Activated T-helper 2 cell treated with anti-CD3 and anti-CD28 coated beads, Interferon-gamma antibody, Interleukin-2, Interleukin-4, amounts not matched to agents 10 μg/mL and 5 μg/mL and 100 μg/mL, durations not matched to agents 14 hours and 24 hours and 36 hours (primary cell): ENCODE measurements at places on chromosomes 6 and 20. TPM values are rescaled to one million over a fixed set of nuclear protein-coding genes. Genes with fewer than 3 reads are reported as not detected.
A peak's percentile ranks its signal among the peaks of the same experiment; 100 is the strongest.

REM1 gene
- not detected in 2 replicates for total RNA-seq

DNA sequence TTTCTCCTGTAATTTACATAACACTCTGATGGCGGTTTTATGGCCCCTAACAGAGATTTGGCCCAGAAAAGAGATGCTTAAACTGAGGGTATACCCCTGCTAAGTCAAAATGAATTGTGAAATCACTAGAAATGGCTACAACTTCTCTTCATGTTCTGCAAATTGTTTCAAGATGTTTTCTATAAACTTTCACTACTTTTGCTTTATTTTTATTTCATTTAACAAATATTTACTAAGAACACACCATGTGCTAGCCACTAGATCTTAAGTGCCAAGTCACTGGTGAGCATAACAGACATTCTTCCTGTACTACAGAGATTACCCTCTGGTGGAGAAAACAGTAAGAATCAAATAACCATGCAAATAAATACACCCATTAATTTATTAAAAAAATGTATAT is 87.6 kb downstream of the KCNQ5 start:
- DNase-seq: no peak

MKKS gene
- total RNA-seq: 8.2 and 8.5 TPM in 2 replicates

GRCh38 chr20:300345-300990 is 3.1 kb downstream of the ZCCHC3 start:
- no peak for DNase-seq

FOXF2 gene
- not detected in 2 replicates for total RNA-seq

HAO1 gene
- total RNA-seq: not detected in 2 replicates

DNA sequence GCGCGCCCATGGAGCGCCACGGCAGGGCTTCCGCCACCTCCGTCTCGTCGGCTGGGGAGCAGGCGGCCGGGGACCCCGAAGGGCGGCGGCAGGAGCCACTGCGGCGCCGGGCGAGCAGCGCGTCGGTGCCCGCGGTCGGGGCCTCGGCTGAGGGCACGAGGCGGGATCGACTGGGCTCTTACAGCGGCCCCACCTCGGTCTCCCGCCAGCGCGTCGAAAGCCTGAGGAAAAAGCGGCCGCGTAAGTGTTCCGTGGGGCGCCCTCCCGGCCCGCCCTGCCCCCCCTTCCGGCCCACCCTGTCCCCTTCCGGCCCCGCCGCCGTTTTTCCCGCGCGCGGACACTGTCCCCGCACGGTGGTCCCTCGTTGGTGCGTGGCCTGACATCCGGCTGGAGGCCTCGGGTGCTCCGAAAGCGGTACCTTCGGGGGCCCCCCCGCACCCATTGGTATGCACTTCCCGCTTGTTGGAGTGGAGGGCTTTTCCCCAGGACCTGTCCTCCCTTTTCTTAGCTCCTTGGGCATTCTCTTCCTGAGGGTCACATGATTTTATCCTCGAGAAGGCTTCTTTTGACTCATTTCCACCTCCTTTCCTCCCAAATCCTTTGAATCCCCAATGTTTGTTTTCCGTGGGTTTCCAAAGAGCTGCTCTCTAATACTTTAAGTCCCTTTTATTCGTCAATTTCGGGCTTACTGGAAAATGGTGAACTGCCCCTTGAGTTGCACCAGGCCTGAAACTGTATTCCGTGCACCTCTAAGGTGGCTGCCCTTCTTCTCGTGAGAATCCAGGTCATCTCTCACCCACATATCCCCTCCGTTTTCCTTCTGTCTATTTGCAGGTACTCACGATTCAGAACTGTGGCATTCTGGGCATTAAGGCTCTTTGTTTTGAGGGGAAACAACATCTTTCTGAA is 556 bp downstream of the PANK2 start:
- peak; percentile 23 for DNase-seq
